ENCODE measurements at places on chromosomes 5 and 9. TPM values are rescaled to one million over a fixed set of nuclear protein-coding genes. Genes with fewer than 3 reads are reported as not detected.

- H3K27me3 ChIP-seq = no peaks in the 10 kb centered on the region
- no peaks in the 10 kb centered on the region for H3K36me3 ChIP-seq
- no peak overlapping the region for H3K27ac ChIP-seq
- H3K4me1 ChIP-seq = peaks cover 7% of the 10 kb centered on the region
- no peak overlapping the region for H3K4me3 ChIP-seq
- no peak for DNase-seq
These were observed 124.2 kb downstream of the TRIO start for GRCh38 chr5:14267166-14267838.

The EXOSC2 gene
- total RNA-seq = 53.9 TPM

GRCh38 chr9:36828611-36829013 lies 205.5 kb downstream of the PAX5 start:
- H3K4me3 ChIP-seq = no peak overlapping the region
- H3K4me1 ChIP-seq = no peaks in the 10 kb centered on the region
- H3K27me3 ChIP-seq = no peaks in the 10 kb centered on the region

- H3K4me3 ChIP-seq = no peak overlapping the region
- no peak for DNase-seq
- no peaks in the 10 kb centered on the region for H3K36me3 ChIP-seq
- no peaks in the 10 kb centered on the region for H3K4me1 ChIP-seq
These were observed 354.9 kb downstream of the CETN3 start for GRCh38 chr5:90054612-90055011.

DNA sequence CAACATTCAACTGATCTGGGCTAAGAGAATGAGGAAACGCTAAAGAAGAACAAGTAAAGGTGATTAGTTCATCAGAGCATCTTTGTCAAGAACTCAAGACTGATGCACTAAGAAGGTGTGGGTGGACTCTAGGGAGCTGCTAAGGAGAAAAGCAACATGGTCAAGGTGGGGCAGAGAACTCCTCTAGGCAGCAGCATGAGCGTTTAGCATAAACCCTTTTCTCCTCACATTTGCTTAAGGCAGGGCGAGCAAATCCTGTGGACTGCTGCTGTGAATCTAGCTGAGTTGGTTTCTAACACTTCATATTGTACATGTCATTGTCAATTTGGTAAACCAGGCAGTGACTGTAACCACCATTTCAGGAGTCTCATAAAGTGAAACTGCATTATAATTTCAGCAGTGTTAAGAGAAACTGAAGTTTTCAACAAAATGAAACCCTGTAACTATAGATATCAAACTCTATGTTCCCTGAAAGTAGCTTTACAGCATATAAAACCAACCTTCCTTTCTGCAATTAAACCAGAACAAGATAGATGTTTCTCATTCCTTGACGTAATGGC lies 45.9 kb upstream of the MAN2A1 start:
- H3K27ac ChIP-seq = no peak overlapping the region
- H3K27me3 ChIP-seq = no peaks in the 10 kb centered on the region
- H3K4me1 ChIP-seq = no peaks in the 10 kb centered on the region
- H3K36me3 ChIP-seq = no peaks in the 10 kb centered on the region
- no peak overlapping the region for H3K4me3 ChIP-seq
- DNase-seq = no peak

DNA sequence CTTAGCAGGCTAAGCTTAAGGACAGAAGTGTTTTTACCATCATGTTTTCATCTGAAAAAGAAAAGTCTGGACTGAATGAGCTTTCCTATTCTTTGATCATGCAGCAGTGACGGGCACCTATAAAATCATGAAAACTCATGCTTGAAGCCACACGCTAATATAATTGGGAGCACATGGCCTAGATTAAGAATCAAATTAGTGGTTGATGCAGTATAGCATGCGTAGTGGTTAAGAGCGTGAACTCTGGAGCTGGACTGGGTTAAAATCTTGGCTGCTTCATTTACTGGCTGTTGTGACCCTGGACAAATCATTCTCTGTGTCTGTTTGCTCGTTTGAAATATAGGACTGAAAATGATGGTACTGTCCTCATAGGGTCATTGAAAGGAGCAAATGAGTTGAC lies 49.9 kb upstream of the IL13 start:
- H3K36me3 ChIP-seq = peaks cover 16% of the 10 kb centered on the region
- no peak for DNase-seq
- H3K4me1 ChIP-seq = no peaks in the 10 kb centered on the region
- H3K4me3 ChIP-seq = no peak overlapping the region
- H3K27me3 ChIP-seq = no peaks in the 10 kb centered on the region

The PROP1 gene
- total RNA-seq = not detected

DNA sequence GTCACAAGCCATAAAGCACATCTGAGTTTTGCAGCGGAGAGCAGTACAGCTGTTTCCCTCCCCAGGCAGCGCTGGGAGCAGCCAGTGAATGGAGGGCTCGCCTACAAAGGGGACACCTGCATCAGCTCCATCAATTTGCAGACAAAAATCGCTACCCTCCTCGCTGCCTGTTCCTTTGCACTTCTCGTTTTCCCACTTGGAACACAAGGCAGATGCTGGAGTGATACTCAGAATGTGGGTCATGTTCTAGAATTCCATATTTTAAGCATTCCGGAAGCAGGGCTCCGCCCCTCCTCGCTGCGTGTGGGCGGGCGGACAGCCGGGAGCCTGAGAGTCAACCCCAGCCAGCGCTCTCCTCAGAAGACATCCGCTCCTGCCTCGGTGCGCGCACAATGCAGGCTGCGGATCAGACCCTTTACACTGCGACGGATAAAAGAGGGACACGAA lies 92.1 kb downstream of the LMNB1 start:
- no peaks in the 10 kb centered on the region for H3K27me3 ChIP-seq
- no peak for DNase-seq
- H3K4me3 ChIP-seq = no peak overlapping the region
- H3K36me3 ChIP-seq = no peaks in the 10 kb centered on the region

GRCh38 chr5:18961234-18961633 lies 1026.8 kb downstream of the CDH18 start:
- H3K4me1 ChIP-seq = no peaks in the 10 kb centered on the region
- no peak overlapping the region for H3K4me3 ChIP-seq
- no peaks in the 10 kb centered on the region for H3K36me3 ChIP-seq
- H3K27ac ChIP-seq = no peak overlapping the region
- no peaks in the 10 kb centered on the region for H3K27me3 ChIP-seq
- no peak for DNase-seq

All from CD4-positive, alpha-beta memory T cell (primary cell).